Stromal cell of bone marrow (primary cell): ENCODE measurements at places on chromosomes 1 and 21.

DNA sequence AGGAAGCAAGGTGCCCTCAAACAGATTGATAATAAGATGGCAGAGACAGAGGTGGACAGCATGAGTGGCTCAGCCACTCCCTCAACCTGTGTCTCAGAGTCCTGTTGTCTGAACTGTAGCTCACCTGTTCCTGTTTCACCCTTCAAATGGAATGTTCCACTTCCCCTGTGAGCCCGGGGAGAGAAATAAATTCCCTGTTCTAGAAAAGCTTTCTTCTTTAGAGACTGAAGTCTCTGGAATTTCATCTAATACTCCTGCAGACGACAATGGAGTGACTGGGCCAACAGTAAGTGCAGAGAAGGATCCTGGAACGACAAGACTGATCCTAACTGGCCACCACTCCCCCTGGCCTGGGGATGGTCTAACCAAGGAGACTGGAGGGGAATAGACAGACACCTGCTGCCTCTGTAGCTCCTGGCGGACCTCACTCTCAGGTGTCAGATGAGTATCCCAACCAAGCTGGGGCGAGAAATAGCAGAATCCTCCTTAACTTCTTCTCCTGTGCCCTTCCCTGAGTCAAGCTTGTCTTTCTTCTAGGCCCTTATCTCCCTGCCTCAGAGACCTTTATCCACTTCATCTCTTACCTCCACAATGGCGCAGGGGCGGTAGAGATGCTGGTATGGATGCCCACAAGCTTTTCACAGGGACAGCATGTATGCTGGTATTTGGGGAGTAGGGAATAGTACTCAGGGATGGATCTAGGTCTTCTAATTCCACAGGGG is 45.4 kb downstream of the PLEKHA6 start:
- no peak for DNase-seq

DNA sequence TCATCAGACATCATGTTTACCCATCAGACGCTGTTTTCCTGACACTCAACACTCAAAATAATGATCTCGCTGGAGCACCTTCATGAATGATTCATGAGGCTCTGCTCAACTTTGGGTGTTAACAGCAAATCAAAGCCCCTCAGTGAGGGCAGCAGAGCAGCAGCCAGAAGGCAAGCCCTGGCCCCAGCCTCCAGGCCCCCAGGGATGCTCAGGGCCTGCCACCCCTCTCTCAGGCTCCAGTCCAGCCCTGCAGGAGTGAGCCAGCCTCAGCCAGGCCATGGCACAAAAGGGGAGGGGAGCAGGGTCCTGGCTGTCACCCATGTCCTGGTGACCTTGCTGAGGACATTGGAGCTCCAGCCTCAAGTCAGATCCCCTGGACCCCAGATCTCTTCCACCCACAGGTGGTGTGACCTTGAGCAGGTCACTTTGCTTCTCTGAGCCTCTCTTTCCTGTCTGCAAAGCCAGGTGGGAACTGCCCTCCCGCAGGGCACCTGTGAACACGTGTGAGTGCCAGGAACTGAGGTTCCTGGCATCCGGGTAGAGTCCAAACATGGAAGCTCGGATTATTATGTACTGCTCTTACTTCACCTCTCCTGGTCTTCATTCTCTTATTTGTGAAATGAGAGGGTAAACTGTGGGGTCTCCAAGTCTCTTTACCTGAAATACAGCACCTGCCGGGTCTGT is 161.6 kb upstream of the VAMP3 start:
- no peak for DNase-seq

DNA sequence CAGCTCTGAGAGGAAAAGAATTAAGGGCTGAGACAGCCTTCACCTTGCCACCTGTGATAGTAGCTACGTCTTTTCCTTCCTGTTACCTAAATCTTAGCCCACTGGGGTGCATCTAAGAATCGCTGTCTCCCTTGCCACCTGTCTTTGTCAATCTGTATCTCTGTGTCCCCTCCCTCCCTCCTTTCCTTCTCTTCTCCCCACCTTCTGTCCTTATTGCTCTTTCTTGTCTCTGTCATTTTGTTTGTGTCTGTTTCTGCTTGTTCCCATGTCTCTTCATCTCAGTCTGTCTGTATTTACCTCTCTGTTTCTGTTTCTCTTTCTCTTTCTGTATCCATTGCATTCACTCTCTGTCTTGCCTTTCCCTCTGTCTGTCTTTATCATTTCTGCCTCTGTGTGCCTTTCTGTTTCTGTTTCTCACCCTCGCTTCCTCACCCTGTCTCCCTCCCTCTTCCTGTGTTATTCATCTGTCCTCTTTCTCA is 30.2 kb downstream of the SLC22A15 start:
- DNase-seq = no peak

GRCh38 chr21:44834951-44835646 is 17.2 kb upstream of the SUMO3 start:
- no peak for DNase-seq

DNA sequence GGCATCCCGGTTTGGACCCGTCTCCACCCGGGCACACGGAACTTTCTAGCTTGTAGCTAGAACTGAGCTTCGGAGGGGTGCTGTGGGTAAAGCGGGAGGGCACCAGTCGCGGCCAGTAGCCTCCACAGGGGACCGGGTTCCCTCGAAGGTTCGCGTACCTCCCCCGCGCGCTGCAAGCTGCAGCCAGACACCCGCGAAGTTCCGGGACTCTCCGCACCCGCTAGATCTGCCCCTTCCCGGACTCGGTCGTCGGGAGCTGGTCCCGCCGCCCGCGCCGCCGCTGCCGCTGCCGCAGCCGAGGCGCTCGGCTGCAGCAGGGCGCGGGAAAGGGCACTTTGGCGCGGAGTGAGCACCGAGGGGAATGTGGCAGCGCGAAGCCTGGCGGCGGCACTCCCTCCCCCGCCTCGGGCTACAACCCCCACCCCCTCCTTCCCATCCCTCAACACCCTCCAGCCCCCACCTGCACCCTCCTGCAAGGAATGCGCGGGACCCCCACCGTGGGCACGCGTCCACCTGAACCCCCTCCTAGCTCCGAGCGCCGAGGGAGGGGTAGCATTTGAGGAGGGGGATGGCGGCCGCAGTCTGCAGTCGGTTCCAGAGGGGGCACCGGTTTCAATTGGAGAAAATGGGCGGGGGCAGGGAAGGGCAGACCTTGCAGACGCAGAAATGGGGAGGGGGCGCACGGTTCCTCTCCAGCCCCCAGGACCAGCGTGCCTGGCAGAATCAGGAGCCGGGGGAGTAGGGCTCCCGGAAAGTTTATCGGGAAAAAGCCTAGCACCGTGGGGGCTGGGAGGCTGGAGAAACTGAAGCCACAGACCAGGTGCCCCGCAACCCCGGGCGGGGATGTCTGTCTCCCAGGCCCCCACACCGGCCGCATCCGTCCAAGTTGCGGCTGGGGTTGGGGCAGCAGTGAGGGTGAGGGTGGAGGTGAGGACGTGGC is 968 bp downstream of the CSMD2 start:
- no peak for DNase-seq

GRCh38 chr21:31780944-31781343 is 49.0 kb upstream of the SCAF4 start:
- no peak for DNase-seq

- DNase-seq = peak; percentile 72
Measured at GRCh38 chr1:24964811-24965570, 34.9 kb upstream of the RUNX3 start.

- DNase-seq = no peak
Measured at GRCh38 chr1:52190500-52191252, 48.8 kb downstream of the ZFYVE9 start.

DNA sequence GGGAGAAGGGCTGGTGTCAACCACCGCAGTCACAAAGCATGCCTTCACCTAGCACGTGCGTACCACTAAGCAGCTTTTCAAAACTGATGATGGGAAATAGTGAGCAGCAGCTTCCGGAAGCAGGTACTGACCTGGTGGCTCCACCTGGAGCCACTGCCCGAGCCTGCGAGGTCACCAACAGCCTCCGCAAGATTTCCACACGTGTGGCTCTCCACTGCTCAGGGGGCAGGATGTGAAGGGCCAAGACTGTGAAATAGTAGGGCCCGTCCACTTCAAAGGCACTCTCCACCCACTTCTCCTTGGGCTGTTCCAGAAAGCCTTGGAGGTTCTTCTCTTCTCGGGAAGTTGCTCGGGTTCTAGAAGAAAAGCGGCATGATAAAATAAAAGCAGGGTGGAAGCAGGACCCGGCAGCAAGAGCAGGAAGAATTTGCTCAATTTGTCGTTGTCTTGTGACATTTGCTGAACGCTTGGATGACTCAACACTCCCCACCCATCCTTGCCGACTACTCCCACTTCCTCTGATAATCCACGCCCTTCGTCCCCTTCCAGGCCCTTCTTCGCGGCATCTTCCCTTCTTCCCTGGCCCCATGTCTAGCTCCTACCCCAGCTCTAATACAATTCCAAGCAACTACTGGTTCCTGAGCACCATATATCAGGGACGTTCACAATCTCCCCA is 124.9 kb upstream of the IFFO2 start:
- peak; percentile 37 for DNase-seq

GRCh38 chr1:79899914-79900313 is 893.4 kb upstream of the ADGRL4 start:
- DNase-seq = peak; percentile 85

DNA sequence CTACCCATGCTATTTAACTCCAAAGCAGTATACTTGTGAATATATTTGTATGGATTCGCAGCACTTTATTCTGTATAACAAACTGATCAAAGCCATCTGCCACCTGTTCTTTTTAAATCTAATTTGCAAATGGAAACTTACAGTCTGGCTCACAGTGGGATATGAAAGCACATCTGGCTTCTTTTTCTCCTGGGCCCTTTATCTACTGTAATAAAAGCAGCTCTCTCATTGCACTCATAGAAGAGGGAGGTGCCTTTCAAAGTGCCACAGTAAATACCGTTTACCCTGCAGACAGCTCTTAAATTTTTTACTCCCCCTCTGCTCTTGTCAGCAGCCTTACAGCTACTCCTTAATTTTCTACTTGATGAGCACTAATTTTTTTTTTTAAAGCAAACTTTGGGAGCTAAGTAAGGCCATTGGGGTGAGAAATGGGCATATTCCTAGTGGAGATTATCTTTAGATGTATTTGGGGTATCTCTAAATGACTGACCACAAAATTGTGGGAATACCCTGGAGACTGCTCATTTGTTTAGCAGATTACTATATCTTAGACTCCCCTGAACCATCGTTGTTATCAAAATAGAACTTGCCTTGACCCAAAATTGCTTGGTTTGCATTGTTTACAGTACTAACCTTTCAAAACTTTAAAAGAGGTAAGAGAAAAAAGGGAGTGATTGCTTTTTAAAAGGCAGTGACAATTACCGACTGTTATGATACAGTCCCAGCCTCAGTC is 110.1 kb downstream of the VPS13D start:
- no peak for DNase-seq

DNA sequence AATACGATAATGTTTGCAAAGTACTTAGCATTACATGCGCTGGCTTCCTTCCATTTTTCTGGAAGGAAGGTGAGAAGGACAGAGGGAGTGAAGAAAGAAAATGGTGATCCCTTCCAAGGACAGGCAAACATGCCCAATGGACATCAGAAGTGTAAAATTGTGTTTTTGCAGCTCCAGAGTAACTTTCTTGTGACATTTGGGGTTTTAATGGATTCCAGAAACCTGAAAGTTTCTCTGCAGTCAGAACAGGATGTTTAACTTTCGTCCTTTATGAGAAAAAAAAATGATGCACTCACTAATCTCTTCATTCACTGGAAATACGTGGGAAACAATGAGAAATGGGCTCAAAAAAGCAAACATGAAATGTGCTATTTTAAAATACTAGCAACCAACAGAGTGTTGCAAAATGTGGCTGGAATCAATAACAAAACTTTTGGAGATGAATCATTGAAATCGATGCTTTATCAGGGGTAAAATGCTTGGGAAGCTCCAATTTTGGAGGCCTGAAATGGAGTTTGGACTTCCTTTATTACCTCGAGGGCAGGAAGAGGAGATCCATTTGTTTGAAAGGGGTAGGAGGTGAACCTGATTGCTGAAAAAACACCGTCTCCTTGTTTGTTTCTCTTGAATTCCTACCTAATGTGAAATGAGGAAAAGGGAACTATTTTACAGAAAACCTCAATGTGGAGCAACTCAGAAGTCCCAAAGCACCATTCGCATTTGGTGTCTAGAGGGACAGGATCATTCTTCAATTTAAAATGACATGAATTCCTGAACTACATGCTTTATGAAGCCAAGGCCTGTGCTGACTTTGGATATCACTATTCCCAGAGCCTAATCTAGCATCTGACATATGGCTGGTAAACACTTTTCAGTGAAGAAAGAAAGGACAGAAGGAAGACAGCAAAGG is 129.5 kb downstream of the TRABD2B start:
- DNase-seq = no peak

GRCh38 chr1:209041927-209042326 is 541.6 kb upstream of the CAMK1G start:
- DNase-seq = no peak

- no peak for DNase-seq
Measured at GRCh38 chr1:56390232-56390867, 189.0 kb downstream of the PLPP3 start.

DNA sequence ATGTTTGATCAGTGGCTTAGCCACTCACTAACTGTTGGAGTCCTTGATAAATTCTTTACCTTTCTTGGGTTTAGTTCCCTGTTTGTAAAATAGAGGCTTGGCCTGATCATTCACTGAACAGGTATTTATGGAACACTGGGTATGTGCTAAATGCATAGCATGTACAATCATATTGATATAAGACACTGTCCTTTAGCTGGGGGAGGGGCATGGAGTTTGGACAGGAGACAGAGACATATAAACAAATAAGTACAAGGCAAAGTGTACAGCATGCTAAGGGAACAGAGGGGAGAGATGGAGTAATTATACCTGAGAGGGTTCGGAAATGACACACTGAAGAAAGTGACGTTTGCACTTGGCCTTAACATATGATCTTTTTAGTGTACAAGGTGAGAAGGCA is 124.3 kb upstream of the CACNA1E start:
- no peak for DNase-seq

DNA sequence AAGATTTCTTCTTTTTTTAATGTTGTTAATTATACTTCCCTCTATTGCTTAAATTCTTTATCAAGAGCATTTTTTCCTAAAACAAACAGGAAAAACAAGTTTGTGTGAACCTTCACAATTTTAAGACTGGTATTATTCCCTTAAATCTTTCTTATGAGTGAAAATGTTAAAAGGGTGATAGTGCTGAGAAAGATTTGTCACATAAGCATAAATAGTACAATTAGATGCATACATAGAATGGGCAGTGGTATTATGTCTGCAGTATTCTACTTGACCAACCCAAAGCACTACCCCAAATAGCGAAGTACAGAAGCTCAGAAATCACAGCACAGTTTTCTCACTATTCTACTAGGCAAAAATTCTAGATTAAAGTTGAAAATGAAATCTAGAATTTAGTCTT is 18.0 kb downstream of the GOLPH3L start:
- no peak for DNase-seq
